ENCODE measurements at places on chromosomes 2 and 18. TPM values are rescaled to one million over a fixed set of nuclear protein-coding genes. Genes with fewer than 3 reads are reported as not detected.

DNA sequence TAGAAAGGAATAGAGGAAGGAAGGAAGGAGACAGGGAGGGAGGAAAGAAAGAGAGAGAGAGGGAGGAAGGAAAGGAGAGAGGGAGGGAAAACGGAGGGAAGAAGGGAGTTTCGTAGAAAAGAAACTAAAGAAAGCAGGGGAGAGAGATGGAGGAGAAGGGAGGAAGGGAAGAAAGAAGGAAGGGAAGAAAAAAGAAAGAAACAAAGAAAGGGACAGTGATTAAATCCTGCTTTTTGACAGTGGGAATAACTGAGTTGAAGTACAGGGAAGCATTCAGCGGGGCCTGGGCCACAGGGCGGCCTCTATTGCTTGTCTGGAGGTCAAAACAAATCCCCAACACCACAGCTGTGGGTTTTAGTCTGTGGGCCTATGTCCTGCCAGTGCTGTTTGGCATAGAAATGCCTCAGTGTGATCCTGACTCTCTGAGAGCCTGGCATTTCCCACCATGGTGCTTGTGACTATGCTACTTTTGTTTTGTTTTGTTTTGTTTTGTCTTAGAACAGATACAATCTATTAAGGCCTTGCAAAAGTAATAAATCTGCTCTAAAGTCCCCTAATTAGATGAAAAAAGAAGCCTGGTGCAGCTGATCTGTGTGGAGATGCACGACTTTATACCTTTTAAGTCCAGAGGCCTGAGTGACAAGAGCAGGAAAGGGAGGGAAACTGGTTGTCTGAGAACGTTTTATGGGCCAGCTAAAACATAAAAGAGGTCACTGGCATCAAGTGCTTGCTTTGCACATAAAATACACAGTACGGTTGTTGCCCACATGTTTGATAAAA lies 40.0 kb downstream of the IL1RL2 start:
- no peak for DNase-seq

The MROH2A gene
- polyA plus RNA-seq = not detected

The RHOB gene
- 5.5 TPM for polyA plus RNA-seq

DNA sequence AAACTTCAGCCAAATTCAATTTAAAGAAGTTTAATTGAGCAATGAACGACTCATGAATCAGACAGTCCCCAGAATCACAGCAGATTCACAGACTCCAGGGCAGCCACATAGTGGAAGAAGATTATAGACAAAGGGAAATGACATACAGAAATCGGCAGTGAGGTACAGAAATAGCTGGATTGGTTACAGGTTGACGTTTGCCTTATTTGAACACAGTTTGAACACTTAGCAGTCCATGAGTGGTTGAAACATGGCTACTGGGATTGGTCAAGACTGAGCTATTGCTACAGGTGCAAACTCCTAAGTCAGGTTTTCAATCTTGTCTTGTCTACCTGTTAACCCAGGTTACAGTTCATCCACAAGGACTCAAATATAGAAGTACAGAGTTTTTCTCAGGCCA lies 169.6 kb downstream of the DLGAP1 start:
- no peak for DNase-seq

The SLC16A14 gene
- polyA plus RNA-seq = 0.57 TPM

Data from GM23338 (cell line).